ENCODE measurements at places on chromosomes 2 and 18.

- DNase-seq = no peak
Measured at GRCh38 chr18:56001576-56001975, 413.6 kb upstream of the TCF4 start.

DNA sequence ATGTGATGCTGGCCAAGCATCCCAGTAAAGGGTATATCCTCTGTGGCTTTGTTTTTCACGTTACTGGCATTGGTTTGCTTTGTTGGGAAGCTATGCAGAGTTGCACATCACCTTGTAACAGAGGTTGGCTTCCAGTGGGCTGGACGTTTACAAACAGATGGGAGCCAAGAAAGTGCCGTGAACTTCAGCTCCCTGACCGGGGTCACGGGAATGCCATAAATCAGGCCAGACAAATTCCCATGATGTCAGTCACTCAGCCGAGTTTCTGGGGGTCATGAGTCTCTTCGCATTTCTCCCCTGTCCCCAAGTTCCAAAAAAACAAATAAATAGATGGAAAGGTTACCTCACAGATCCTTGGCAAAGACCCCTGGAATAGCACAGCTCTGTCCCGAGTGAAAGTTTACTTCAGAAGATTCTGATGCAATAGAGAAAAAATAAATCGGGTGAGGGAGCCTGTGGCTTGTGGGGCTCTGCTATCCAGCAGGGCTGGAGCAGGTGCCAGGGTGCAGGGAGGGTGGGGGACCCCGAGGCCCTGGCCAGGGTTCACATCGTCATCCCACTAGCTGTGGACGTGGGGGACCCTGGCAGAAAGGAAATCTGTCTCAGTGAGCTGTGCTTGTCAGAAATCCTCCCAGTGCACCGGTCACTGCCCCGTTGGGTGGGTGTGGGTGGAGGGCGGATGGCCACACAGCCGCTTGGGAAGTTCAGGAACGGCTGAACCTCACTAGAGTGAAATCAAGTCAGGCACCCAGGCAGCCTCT lies 27.8 kb downstream of the TWIST2 start:
- DNase-seq = no peak

DNA sequence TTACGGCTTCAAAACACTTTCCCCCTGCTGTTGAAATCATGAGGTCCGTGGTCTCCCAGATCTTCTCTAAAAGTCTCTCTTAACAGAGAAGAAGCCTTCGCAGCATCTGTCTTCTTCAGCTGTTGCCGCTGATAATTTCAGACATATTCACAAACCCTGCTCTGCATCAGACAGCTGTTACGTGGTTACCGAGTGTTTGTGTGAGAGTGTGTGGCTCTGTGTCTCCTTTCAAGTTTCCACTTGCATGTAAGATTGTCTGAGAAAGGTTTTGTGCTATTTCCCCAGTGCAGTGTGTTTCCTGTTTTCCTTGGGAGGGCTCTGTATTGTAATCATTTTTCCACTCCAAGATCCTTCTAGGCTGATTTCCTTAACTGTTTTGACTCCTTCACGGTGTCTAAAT lies 32.8 kb downstream of the MAIP1 start:
- no peak for DNase-seq

DNA sequence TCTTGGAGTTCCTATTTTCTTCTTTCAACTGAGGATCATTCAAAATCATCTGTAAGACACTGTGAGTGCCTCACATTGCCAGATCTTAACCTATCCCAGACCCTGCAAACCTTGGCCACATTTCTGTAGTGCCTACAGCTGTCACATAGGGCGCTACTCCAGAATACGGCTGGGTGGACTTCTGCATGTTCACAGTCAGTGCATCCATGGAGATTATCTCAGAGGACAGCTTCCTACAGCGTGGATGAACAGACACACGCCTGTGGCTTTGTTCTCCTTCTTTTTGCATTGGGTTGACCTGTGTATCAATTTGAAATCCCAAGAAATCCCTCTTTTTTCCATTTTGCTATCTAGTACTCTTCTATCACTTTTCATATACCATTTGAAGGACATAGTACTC lies 1.9 kb upstream of the KLHL29 start:
- no peak for DNase-seq

- no peak for DNase-seq
Measured at GRCh38 chr18:30359521-30359920, 683.0 kb downstream of the DSC3 start.

GRCh38 chr2:196955036-196955435 lies 28.5 kb upstream of the PGAP1 start:
- no peak for DNase-seq

DNA sequence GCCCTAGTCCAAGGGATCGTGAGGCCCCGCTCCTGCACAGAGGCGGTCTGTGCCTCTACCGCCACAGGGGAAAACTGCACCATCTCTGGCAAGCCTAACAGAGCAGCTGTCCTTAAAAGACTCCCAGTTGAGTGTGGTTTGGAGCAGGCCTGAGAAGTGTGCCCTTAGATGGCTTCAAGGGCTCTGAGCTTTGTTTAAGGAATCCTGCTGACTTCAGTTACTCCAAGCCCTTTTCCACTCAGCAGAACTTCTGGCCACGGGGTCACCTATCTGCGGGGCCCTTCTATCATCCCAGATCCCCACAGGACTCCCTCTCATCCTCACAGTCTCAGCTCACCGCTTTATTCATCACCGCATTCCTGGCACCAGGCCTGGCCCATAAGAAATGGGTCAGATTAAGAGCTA lies 131.5 kb downstream of the CCDC74A start:
- DNase-seq = no peak

DNA sequence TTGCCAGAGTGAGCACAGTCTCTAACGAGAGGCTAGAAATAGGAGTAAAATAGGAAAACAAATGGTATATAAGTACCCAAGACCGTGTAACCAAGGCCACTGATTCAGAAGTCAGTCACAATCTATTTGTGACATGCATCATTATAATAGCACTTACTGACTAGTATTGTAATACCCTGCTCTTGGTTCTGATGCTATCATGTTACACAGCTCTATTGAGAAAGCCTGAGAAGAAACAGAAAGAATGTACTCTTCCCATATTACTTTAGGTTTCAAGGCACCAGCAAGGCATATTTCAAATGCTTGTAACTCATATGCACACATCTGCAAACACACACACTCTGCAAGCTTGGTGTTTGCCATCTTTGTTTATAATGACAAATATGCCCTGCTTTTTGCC lies 746.4 kb downstream of the SLC4A3 start:
- no peak for DNase-seq

DNA sequence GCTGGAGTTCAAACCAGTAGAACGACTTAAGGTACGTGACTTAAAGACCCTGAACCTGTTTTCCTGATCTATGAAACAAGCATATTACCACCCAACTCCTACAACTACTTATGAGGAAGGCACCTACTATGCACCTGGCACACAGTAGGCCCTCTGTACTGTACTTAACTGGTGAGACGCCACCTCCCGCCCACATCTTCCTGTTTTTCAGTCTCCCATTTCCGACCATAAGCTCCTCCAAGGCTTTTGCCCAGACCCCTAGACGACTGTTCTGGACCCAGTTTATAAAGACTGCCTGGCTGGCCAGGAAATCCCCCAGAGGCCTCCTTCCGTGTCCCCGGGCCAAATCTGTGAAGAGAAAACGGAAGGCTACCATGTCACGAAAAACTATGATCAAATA lies 1.5 kb downstream of the GALNT14 start:
- DNase-seq = no peak

DNA sequence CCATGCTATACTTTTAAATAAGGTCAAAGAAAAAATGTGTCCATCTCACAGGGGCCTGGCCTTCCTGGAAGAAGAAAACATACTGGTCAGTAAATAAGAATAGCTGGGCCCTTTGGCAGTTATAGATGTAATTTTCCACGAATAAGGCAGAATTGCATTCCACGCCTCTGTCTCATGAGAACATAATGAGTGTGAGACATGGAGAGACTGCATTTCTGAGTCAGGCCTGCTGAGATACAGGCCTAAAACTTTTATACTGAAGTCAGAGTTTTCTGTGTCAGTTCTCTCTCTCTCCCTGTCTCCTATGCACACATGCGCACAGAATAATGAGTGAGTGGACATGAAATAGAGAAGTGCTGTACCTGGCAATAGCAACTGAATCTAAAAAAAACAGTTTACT lies 20.4 kb upstream of the IL1R1 start:
- no peak for DNase-seq

DNA sequence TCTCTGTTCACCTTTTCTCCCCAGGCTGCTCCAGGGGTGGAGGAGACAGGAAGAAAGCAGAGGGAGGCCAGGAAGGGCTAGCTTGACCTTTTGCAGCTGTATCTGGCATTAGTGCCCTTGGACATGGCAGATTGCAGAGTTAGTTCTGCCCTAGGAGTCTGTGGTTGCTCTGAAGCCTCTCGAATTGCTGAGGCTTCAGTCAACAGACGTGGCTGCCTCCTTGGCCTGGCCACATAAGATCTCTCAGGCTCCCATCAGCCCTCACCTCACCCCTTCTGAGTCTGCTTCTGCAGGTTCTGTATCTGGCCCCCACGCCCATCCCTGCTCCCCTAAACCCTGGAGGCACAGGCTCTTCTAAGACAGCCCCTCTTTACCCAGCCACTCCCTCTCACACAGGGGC lies 18.2 kb upstream of the PLB1 start:
- DNase-seq = no peak

DNA sequence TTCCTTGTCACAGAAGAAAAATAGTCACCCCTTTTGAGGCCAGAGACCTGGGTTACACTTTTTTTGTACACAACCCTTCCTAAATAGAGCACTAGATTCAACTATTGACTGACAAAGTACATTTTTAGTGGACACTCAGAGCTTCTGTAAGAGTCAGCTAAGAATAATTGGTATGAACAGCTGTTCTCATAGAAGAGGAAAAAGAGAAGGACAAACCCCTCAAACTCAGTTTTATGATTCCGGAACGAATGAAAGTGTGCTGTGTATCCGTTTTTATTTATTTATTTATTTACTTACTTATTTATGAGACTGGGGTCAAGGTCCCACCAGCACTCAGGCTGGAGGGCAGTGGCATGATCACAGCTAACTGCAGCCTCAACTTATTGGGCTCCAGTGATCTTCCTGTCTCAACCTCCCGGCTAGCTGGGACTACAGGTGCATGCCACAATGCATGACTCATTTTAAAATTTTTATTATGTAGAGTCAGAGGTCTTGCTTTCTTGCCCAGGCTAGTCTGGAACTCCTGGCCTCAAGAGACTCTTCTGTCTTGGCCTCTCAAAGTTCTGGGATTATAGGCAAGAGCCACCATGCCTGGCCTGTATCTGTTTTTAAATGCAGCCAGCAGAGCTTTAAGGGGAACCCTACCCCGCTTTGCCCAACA lies 36.0 kb upstream of the FZD5 start:
- DNase-seq = no peak

DNA sequence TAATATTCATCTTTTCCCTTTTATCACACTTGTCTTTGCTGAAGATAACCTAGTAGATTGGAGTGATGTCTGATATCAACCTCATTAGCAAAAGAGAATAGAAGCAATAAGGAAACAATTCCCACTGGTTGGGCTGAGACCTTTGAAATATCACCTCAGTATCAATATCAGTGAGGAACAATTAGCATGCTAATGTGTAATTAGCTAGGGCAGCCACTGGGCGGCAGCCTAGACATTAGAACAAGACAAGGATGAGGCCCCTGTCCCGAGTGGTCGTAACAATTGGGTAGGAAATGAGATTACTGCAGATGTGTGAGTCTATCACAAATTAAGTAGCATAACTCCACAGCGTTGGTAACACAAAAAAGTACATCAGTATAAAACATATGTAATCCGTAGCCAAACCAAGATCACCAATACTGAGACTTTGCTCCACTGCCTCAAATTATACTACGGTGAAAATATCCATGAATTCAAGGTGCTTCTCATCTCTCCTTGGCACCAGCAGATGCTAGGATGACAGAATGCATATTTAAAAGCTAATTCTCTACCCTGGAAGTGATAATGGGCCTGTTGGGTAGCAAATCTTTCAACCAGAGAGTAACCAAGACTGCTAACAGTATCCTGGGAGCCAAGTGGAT lies 99.1 kb downstream of the ALPK2 start:
- DNase-seq = no peak

DNA sequence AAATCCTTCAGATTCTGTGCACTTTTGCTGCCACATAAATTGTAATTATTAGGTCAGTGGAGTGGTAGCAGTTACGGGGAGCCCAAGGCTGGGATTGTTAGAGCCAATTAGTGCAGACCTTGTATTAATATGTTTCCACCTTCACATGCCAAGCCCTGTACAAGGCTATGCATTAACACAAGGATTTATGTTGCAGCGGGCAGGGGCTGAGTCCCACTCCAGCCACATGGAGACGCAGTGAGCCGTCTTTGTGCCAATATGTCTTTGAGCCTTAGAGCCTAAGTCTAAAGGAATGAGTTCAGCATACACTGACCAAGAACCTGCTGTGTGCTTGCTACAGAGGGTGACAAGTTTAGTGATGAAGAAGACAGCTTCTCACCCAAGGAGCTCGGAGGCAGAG lies 238.2 kb downstream of the TSN start:
- no peak for DNase-seq

GRCh38 chr2:3299703-3300102 lies 77.9 kb downstream of the EIPR1 start:
- DNase-seq = no peak

GRCh38 chr2:177501186-177501585 lies 108.6 kb downstream of the AGPS start:
- DNase-seq = no peak

GRCh38 chr2:53018825-53019425 lies 748.7 kb upstream of the CHAC2 start:
- no peak for DNase-seq

GRCh38 chr2:101361121-101361520 lies 26.2 kb downstream of the CREG2 start:
- no peak for DNase-seq

DNA sequence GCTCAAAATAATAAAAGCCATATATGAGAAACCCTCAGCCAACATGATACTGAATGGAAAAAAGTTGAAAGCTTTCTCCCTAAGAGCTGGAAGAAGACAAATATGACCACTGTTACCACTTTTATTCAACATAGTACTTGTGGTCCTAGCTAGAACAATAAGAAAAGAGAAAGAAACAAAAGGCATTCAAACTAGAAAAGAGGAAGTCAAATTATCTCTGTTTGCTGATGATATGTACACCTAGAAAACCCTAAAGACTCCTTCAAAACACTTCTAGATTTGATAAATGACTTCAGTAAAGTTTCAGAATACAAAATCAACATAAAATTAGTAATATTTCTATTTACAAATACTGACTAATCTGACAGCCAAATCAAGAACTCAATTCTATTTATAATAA lies 328.8 kb upstream of the GCFC2 start:
- DNase-seq = no peak

- DNase-seq = no peak
Measured at GRCh38 chr2:120430501-120430830, 84.5 kb downstream of the INHBB start.

- no peak for DNase-seq
Measured at GRCh38 chr18:77222464-77222863, 27.2 kb upstream of the GALR1 start.

- DNase-seq = no peak
Measured at GRCh38 chr18:58766946-58767345, 95.7 kb downstream of the MALT1 start.

- no peak for DNase-seq
Measured at GRCh38 chr2:1930376-1930775, 186.1 kb upstream of the PXDN start.

- DNase-seq = no peak
Measured at GRCh38 chr2:231132129-231132528, 7.3 kb upstream of the HTR2B start.

- no peak for DNase-seq
Measured at GRCh38 chr2:23464156-23464555, 79.2 kb downstream of the KLHL29 start.

- DNase-seq = no peak
Measured at GRCh38 chr2:30301551-30301950, 70.2 kb downstream of the LBH start.

Measured in NCI-H187 treated with DMSO at 0.1 percent for 48 hours (cell line).